HCT116 (cell line): ENCODE measurements at places on chromosomes 2 and 18.
A peak's percentile ranks its signal among the peaks of the same experiment; 100 is the strongest.

GRCh38 chr18:7517852-7518251 lies 49.3 kb upstream of the PTPRM start:
- no peaks in the 10 kb centered on the region for H3K4me1 ChIP-seq
- no peak for DNase-seq
- H3K36me3 ChIP-seq, result no peaks in the 10 kb centered on the region
- no peak overlapping the region for H3K4me3 ChIP-seq
- H3K27me3 ChIP-seq, result no peaks in the 10 kb centered on the region
- no peak overlapping the region for H3K27ac ChIP-seq

DNA sequence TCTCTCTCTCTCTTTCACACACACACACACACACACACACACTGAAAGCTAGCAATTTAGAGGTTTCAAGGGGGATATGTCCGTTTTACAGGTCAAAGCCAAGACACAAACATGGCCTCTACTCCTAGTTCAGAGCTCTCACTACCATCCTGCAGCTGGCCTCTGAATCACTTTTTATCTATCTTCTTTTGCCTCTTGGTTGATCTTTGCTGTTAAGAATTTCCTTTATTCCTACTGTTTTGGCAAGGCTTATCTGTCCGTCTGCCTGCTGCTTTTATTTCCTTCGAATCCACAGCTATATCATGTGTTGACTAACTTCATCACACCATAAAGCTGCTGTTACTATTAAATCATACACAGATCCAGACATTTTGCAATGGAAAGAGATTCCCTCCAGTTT lies 543.0 kb downstream of the PLCL1 start:
- H3K4me1 ChIP-seq, result no peaks in the 10 kb centered on the region
- no peak for DNase-seq
- no peak overlapping the region for H3K4me3 ChIP-seq
- H3K27ac ChIP-seq, result no peak overlapping the region
- 0 out of 2 replicates have a peak, but pooled peaks cover 4% of the 10 kb centered on the region for H3K27me3 ChIP-seq

- no peaks in the 10 kb centered on the region for H3K36me3 ChIP-seq
- peak overlapping the region; percentile 79; the same call in 1 of the 2 replicates for H3K27ac ChIP-seq
- H3K4me3 ChIP-seq, result peak overlapping the region; percentile 95
- peaks cover 18% of the 10 kb centered on the region for H3K4me1 ChIP-seq
- H3K27me3 ChIP-seq, result no peaks in the 10 kb centered on the region
Measured at GRCh38 chr2:69740502-69740951, 1.4 kb upstream of the ANXA4 start.

DNA sequence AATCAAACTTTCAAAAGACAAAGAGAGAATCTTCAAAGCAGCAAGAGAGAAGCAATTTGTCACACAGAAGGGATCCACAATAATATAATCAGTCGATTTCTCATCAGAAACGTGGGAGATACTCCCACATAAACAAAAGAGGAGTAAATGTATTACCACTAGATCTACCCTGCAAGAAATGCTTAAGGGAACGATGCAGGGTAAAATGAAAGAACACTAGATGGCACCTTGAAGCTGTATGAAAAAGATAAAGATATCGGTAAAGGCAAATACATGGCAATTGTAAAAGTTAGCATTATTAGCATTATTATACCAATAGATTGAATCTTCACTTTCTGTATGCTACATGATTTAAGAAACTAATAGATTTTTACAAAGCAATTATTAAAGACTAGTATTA lies 677.0 kb downstream of the SUCLG1 start:
- no peaks in the 10 kb centered on the region for H3K27me3 ChIP-seq
- no peak overlapping the region for H3K27ac ChIP-seq
- no peaks in the 10 kb centered on the region for H3K36me3 ChIP-seq
- H3K4me3 ChIP-seq, result no peak overlapping the region
- no peaks in the 10 kb centered on the region for H3K4me1 ChIP-seq
- no peak for DNase-seq

- H3K27ac ChIP-seq, result no peak overlapping the region
- no peak for DNase-seq
- H3K4me3 ChIP-seq, result no peak overlapping the region
- H3K27me3 ChIP-seq, result no peaks in the 10 kb centered on the region
Measured at GRCh38 chr2:239800785-239801386, 224.3 kb downstream of the NDUFA10 start.

DNA sequence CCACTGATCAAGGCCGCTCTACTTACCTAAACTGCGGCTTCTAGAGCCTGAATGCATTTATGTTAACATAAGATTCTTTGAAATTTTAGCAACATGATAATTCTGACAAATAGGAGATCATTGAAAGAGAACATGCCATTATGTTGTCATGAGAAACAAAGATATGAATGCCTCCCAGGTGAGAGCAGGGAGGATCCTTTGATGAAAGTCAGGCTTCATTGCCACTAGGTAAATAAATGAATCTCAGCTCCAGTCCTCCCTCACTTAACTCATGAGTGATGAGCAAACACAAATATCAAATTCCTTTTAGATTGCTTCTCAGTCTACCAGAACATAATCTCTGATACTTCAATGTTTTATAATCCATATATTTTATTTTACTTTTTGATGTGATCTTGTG lies 463.2 kb upstream of the CDH7 start:
- DNase-seq, result no peak
- no peaks in the 10 kb centered on the region for H3K4me1 ChIP-seq
- no peak overlapping the region for H3K27ac ChIP-seq
- H3K4me3 ChIP-seq, result no peak overlapping the region
- no peaks in the 10 kb centered on the region for H3K27me3 ChIP-seq
- H3K36me3 ChIP-seq, result no peaks in the 10 kb centered on the region

GRCh38 chr18:54148151-54148550 lies 76.3 kb downstream of the MBD2 start:
- H3K27me3 ChIP-seq, result no peaks in the 10 kb centered on the region
- peak overlapping the region; percentile 74 for H3K27ac ChIP-seq
- H3K36me3 ChIP-seq, result no peaks in the 10 kb centered on the region
- DNase-seq, result no peak
- peaks cover 37% of the 10 kb centered on the region for H3K4me1 ChIP-seq

GRCh38 chr2:157192445-157193423 lies 64.8 kb upstream of the GALNT5 start:
- H3K27ac ChIP-seq, result no peak overlapping the region
- H3K4me3 ChIP-seq, result no peak overlapping the region
- H3K4me1 ChIP-seq, result peaks cover 3% of the 10 kb centered on the region; the same call in 1 of the 2 replicates
- H3K27me3 ChIP-seq, result no peaks in the 10 kb centered on the region
- no peak for DNase-seq
- no peaks in the 10 kb centered on the region for H3K36me3 ChIP-seq

GRCh38 chr2:42182654-42183308 lies 13.6 kb downstream of the EML4 start:
- no peaks in the 10 kb centered on the region for H3K4me1 ChIP-seq
- H3K4me3 ChIP-seq, result no peak overlapping the region
- H3K27me3 ChIP-seq, result no peaks in the 10 kb centered on the region
- H3K27ac ChIP-seq, result no peak overlapping the region
- DNase-seq, result no peak
- no peaks in the 10 kb centered on the region for H3K36me3 ChIP-seq
